HT1080 (cell line): ENCODE measurements at places on chromosomes 7 and 10. TPM values are rescaled to one million over a fixed set of nuclear protein-coding genes. Genes with fewer than 3 reads are reported as not detected.

The LRRC17 gene
- 17.0 and 20.8 TPM in 2 replicates for total RNA-seq

The AASS gene
- total RNA-seq = 6.9 and 10.7 TPM in 2 replicates

The NEBL gene
- total RNA-seq = 0.17 and 0.42 TPM in 2 replicates

- no peak for DNase-seq
Observed at GRCh38 chr7:70795948-70796347, 336.0 kb upstream of the GALNT17 start.

DNA sequence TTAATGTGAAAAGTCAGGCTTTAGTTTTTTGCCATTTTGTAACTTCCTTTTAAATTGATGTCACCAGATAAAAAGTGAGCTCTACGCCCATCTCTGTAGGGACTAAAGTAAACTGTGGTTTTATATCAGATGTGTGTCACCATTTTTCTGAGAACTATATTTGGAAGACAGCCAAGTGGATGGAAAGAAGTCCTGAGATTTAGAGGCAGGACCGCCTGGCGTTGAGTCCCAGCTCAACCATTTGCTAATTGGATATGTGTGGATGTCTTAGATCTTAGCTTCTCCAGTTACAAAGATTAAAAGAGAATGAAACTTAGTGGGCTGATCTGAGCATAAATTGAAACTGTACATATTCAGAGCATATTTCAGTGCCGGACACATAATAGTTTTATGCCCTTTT, 691.6 kb upstream of the CELF2 start:
- DNase-seq = peak; percentile 10

The SLC25A13 gene
- 37.5 and 54.8 TPM in 2 replicates for total RNA-seq

DNA sequence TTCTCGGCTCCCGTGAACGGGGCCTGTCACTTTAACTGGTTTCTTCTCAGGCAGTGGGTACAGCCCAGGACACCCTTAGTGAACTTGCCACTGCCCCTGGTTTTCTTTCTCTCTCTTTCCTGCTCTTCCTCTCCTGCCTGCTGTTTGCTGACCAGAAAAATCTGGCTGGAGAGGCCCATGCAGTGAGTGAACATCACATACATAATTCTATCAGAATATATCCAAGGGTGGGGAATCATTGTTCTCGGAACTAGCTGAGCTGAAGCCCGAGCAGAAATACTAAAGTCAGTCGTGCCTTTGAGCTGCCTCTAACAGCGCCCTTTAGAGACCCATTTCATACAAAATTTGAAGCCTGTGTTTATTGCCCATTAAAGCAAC, 501.5 kb upstream of the GALNT17 start:
- DNase-seq = no peak

DNA sequence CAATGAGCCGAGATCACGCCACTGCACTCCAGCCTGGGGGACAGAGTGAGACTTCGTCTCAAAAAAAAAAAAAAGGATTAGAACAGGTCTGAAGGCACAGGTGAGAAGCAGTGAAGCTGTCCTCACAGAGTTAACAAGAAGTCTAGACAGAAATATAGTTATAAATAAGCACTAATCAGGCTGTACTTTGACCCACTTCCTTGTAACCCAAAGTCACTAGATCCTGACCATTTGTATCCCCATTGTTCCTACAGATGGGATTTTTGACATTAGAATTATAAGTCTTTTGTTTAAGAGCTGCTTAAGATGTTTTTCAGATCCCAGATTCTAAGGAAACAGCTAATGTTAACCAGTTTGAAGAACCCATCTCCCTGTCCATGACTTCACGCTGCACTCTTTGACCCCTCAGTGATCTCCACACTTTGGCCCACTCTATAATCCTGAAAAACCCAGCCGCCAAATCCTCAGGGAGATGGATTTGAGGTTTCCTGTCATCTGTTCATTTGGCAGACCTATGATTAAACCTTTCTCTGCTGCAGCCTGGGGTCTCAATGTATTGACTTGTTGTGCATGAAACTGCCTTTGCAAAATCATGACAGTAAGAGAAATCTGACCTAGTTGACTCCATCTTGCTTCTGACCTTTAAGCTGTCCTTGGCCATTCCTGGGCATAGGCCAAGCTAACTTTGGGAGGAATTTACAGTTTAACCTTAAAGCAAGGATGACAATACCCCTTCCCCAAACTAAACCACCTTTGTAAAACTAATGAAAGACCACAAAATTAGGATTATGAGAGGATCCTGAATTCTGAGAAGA, 11.4 kb downstream of the SSMEM1 start:
- no peak for DNase-seq

The PTER gene
- 5.8 and 9.5 TPM in 2 replicates for total RNA-seq

GRCh38 chr7:25663877-25664276, 435.6 kb upstream of the NPVF start:
- no peak for DNase-seq

- peak; percentile 95 for DNase-seq
Observed at GRCh38 chr10:4807761-4808507, 18.1 kb upstream of the AKR1E2 start.

DNA sequence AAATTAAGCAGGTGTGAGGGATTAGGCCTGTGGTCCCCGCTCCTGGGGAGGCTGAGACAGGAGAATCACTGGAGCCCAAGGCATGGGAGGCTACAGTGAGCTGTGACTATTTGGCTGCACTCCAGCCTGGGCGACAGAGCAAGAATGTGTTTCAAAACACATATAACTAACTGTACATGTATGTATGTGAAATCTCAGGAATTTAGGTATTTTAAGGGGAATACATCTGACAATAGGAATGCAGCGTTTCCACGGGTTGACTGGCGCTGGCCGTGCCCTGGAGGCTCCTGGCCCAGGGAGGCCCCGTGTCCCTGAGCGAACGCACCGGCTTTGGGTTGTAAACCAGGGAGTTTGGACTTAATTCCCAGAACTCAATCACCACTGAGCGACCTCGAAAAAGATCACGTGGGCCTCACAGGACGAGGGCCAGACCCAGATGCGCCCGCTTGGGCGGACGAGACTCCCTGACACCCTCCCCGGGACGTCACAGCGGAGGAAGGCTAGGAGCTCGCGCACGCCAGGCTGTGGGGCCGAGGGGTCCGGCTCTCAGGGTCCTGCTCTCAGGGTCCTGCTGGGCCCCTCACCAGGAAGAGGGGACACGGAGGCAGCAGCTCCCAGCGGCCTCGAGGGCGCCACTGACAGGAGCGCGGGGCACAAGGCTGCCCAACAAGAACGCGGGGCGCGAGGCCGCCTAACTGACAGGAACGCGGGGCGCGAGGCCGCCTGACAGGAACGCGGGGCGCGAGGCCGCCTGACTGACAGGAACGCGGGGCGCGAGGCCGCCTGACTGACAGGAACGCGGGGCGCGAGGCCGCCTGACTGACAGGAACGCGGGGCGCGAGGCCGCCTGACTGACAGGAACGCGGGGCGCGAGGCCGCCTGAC, 18.4 kb downstream of the PTPRN2 start:
- no peak for DNase-seq
